Activated CD8-positive, alpha-beta memory T cell treated with anti-CD3 and anti-CD28 coated beads, Interleukin-2, amount 10 ng/mL, durations not matched to agents 7 days and 5 days (primary cell): ENCODE measurements at places on chromosomes 6 and 20. TPM values are rescaled to one million over a fixed set of nuclear protein-coding genes. Genes with fewer than 3 reads are reported as not detected.

C20orf141 gene
- not detected for total RNA-seq

- peaks cover 18% of the 10 kb centered on the region for H3K4me1 ChIP-seq
- DNase-seq, result no peak
- H3K27me3 ChIP-seq, result peaks cover 68% of the 10 kb centered on the region
- no peaks in the 10 kb centered on the region for H3K36me3 ChIP-seq
- no peak overlapping the region for H3K4me3 ChIP-seq
These were observed 2.8 kb upstream of the CYP24A1 start for GRCh38 chr20:54176610-54177009.

DNA sequence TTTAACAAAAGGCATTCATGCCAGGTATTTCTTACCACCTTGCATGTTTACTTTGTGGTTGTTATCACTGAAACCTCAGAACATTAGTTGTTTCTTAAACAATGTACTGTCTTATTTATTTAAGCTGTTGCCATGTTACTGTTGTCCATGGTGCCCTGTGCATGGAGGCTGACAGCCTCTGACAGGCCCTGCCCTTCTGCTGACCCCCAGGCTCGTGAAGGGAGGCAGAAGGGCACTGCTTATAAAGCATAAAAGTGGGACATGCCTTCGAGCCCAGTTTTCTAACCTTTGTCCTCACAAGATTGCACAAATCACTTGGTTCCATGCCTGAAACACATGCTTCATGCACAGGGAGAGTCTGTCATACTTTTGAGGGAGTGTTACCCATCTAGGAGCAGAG, 46.7 kb upstream of the CLIC5 start:
- no peaks in the 10 kb centered on the region for H3K36me3 ChIP-seq
- DNase-seq, result no peak
- peaks cover 20% of the 10 kb centered on the region for H3K27me3 ChIP-seq
- no peak overlapping the region for H3K4me3 ChIP-seq

- H3K27ac ChIP-seq, result no peak overlapping the region
- H3K27me3 ChIP-seq, result peaks cover 32% of the 10 kb centered on the region
- DNase-seq, result no peak
- H3K4me3 ChIP-seq, result no peak overlapping the region
These were observed 74.8 kb downstream of the LRFN2 start for GRCh38 chr6:40512340-40512739.

GRCh38 chr6:52650941-52651340, 20.0 kb upstream of the TMEM14A start:
- peaks cover 39% of the 10 kb centered on the region for H3K27me3 ChIP-seq
- no peak overlapping the region for H3K4me3 ChIP-seq
- DNase-seq, result no peak
- H3K4me1 ChIP-seq, result peaks cover 8% of the 10 kb centered on the region

- H3K4me1 ChIP-seq, result no peaks in the 10 kb centered on the region
- peaks cover 58% of the 10 kb centered on the region for H3K27me3 ChIP-seq
- H3K36me3 ChIP-seq, result no peaks in the 10 kb centered on the region
- no peak for DNase-seq
These were observed 14.7 kb upstream of the DSP start for GRCh38 chr6:7526755-7527154.

NMBR gene
- total RNA-seq, result not detected

C2 gene
- 0.80 TPM for total RNA-seq

- H3K27ac ChIP-seq, result no peak overlapping the region
- no peaks in the 10 kb centered on the region for H3K4me1 ChIP-seq
- H3K27me3 ChIP-seq, result no peaks in the 10 kb centered on the region
These were observed 18.7 kb downstream of the ASF1A start for GRCh38 chr6:118912646-118913045.

GRCh38 chr6:147459780-147460179, 48.7 kb upstream of the SAMD5 start:
- H3K4me1 ChIP-seq, result no peaks in the 10 kb centered on the region
- no peak for DNase-seq
- no peaks in the 10 kb centered on the region for H3K36me3 ChIP-seq
- H3K27ac ChIP-seq, result no peak overlapping the region
- H3K4me3 ChIP-seq, result no peak overlapping the region

GRCh38 chr6:138833816-138834539, 38.1 kb downstream of the ECT2L start:
- no peak for DNase-seq
- H3K36me3 ChIP-seq, result no peaks in the 10 kb centered on the region
- no peak overlapping the region for H3K4me3 ChIP-seq
- H3K27me3 ChIP-seq, result no peaks in the 10 kb centered on the region

DNA sequence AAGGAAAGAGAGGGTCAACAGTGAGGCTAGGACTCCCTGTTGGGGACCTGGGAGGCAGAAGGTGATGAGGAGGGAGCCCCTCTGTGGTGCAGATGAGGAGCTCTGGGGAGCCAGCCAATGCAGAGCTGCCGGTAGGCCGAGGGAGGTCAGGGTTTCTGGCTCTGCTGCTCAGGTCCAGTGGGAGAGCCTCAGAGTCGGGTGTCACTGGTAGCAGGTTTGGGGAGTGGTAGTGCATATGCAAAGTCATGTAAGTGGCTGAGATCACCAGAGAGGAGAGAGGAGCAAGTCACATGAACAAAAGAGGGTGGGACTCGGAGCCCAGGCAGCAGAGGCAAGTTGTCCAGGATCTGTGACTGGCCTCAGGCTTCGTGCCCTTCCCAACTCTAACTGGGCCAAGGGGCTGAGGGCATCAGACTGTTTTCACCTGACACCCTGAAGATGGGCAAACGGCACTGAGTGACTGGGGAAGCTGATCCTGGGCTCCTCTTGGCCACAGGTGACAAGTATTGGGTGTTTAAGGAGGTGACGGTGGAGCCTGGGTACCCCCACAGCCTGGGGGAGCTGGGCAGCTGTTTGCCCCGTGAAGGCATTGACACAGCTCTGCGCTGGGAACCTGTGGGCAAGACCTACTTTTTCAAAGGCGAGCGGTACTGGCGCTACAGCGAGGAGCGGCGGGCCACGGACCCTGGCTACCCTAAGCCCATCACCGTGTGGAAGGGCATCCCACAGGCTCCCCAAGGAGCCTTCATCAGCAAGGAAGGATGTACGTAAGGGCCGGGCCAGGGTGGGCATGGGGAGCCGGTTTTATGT, 6.6 kb downstream of the MMP24OS start:
- no peak overlapping the region for H3K27ac ChIP-seq
- peaks cover 2% of the 10 kb centered on the region for H3K36me3 ChIP-seq
- no peak overlapping the region for H3K4me3 ChIP-seq
- H3K27me3 ChIP-seq, result no peaks in the 10 kb centered on the region
- DNase-seq, result no peak

DNA sequence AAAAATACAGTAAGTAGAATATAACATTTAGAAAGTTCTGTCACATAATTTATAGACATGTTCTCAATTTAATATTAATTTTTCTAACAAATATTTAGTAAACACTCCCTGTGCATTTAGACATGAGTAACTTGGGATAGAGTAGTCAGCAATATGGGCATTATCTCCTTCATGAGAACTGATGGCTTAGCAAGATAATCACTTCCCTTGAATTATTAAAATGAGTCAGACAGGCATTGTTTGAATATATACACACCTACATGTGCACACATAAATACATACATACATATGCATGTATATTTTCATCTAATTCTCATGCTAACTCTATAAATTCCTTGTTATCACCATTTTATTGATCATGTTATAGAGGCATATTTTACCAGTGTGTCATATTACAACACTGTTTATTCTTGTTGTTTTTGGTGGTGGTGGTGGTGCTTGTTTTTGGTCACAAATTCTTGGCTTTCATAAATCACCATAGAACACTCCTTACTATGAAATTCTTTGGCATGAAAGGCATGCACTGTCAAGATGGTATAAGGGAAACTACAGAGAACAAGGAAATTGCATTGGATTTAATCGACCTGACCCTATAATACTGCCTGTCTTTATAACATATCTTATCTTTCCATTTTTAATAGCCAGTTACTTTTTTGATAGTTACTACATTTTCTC, 434.5 kb upstream of the MANEA start:
- DNase-seq, result no peak
- H3K27ac ChIP-seq, result no peak overlapping the region
- H3K4me1 ChIP-seq, result no peaks in the 10 kb centered on the region
- H3K27me3 ChIP-seq, result no peaks in the 10 kb centered on the region

GINS1 gene
- 36.5 TPM for total RNA-seq

DNA sequence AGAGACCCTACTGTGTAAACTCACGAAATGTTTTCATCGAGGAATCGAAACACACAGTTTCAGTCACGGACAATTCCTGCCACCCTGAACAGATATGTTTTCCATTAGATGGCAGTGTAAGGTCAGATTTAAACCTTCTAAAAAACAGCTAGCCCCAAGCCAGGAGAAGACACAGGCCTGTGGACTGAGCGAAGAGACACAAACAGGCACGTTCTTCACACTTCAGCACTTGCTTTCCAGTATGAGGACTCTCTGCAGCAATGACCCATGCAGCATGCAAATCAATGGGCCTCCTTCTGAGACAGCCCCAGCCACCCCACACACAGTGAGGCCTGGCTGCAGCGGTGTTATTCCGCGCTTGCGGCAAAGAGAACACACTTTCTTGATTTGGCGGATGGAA, 31.9 kb downstream of the HUS1B start:
- no peak overlapping the region for H3K27ac ChIP-seq
- H3K36me3 ChIP-seq, result peaks cover 4% of the 10 kb centered on the region
- no peak overlapping the region for H3K4me3 ChIP-seq
- H3K4me1 ChIP-seq, result peaks cover 10% of the 10 kb centered on the region
- DNase-seq, result no peak

MATN4 gene
- 0.64 TPM for total RNA-seq

MOG gene
- total RNA-seq, result not detected

C20orf144 gene
- 0.30 TPM for total RNA-seq

- H3K4me1 ChIP-seq, result peaks cover 11% of the 10 kb centered on the region
- H3K4me3 ChIP-seq, result no peak overlapping the region
- no peak for DNase-seq
- no peak overlapping the region for H3K27ac ChIP-seq
- no peaks in the 10 kb centered on the region for H3K36me3 ChIP-seq
These were observed 33.2 kb upstream of the NCOA3 start for GRCh38 chr20:47468290-47469050.

DNA sequence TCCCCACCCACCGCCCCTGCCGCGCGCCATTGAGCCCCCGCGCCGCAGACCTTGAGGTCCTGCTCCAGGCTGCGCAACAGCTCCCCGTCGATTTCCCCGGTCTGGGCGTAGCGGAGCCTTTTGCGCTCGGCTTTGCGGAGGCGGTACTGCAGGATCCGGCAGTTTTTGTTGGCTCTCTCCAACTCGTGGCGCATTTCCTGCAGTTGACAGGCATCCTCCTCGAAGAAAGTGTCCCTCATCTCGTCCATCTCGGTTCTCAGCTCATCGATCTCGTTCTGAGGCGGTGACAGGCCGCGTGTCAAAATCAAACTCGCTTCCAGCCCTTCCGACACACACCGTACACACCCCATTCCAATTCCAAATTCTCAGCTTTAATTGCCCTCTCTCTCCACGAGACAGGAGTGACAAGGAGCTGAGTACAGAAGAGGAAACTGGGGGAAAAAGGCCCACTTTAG, 4.3 kb downstream of the MTCL3 start:
- peak; percentile 73 for DNase-seq
- peak overlapping the region; percentile 72 for H3K27ac ChIP-seq
- H3K4me1 ChIP-seq, result peaks cover 43% of the 10 kb centered on the region

DNA sequence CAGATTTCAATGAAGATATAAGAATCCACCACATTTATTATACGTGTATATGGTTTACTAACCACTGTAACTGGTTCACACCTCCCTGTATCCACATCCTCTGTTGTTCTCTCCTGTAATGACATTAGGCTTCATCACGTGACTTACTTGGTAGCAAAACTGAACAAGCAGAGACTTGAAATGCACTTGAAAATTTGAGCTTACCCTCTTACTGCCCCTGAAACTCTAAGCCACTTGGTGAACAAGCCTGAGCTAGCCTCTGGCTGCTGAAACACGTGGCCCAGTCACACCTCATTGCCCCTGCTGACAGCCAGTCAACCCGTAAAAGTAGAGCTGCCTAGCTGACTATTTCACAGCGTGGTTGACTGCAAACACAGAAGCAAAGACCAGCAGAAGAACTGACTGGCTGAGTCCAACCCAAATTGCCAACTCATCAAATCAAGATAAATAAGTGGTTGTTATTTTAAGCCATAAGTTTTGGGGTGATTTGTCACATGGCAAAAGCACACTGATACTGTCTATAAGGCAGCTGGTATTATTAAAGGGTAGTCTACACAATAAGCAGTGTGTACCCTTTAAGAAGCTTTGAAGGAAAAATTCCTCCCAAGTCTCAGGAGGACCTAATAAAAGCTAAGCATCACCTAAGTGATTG, 109.0 kb downstream of the RALGAPA2 start:
- DNase-seq, result peak; percentile 67
- H3K27me3 ChIP-seq, result no peaks in the 10 kb centered on the region
- peak overlapping the region; percentile 62 for H3K27ac ChIP-seq
- peaks cover 20% of the 10 kb centered on the region for H3K4me1 ChIP-seq

GRCh38 chr6:107637316-107638315, 147.7 kb downstream of the SOBP start:
- no peak overlapping the region for H3K27ac ChIP-seq
- H3K4me1 ChIP-seq, result peaks cover 25% of the 10 kb centered on the region
- H3K36me3 ChIP-seq, result peaks cover 2% of the 10 kb centered on the region
- peaks cover 79% of the 10 kb centered on the region for H3K27me3 ChIP-seq
- no peak overlapping the region for H3K4me3 ChIP-seq

- no peak overlapping the region for H3K27ac ChIP-seq
- no peaks in the 10 kb centered on the region for H3K27me3 ChIP-seq
- DNase-seq, result no peak
- H3K36me3 ChIP-seq, result no peaks in the 10 kb centered on the region
- H3K4me3 ChIP-seq, result no peak overlapping the region
These were observed 231.3 kb upstream of the FLRT3 start for GRCh38 chr20:14568701-14569100.

DNA sequence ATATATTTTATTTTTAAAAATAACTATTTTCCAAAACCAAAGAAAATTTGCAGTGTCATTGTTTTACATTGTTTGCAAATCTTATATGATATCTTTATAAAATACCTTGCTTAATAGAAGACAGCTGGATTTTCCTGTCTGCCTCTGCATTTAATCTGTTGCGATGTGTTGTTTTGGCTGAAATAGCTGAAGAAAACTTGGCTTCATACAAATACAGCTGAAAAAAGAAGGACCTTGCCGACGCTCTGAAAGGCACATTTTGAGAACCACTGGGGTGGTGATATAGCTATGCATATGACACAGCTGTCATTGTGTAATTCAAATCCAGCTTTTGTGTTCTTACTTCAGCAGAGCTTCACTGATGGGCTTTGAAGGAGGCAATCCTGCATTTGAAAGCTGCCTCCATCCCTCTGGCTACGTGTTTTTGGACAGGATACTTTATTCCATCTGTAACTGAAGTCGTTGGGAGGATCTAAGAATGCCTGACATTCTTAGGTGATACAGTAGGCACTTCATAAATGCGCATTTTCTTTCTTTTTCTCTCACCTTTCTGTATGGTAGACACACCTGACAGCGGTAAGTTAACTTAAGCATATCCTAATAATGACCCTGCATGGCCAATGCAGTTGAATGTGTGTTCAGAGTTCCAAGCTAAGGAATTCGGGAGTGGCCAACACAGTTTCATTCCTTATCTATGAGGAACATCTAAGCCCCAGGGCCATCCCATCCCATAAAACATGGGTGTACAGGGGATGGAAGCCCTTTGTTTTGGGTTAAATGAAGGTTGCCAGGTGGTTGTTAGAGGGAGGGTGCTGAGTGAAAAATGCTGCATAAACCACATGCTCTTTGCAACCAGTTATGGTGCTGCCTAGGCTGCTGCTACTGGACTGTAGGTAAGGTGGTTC, 213.0 kb downstream of the TFAP2A start:
- no peaks in the 10 kb centered on the region for H3K4me1 ChIP-seq
- H3K27ac ChIP-seq, result no peak overlapping the region
- no peak overlapping the region for H3K4me3 ChIP-seq
- no peak for DNase-seq
